ENCODE measurements at places on chromosomes 5 and 9.

- DNase-seq, result no peak
Measured at GRCh38 chr9:286071-286740, 71.5 kb downstream of the DOCK8 start.

DNA sequence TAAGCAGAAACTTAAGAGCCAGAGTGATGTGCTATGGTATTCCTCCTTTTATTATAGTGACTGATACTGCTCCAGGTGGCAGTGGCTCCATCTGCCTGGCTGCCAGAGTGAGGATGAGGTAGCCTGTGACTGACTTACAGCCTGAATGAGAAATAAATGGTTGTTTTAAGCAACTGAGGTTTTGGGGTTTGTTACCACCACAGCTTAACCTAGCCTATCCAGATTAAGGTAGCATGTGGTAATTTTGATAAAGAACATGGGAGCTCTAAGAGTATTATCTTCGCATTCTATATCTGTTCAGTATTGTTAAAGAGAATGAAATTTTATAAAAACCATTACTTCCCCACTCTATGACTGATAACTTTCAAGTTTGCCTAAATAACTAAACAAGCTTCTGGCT is 39.0 kb downstream of the GOLPH3 start:
- no peak for DNase-seq

DNA sequence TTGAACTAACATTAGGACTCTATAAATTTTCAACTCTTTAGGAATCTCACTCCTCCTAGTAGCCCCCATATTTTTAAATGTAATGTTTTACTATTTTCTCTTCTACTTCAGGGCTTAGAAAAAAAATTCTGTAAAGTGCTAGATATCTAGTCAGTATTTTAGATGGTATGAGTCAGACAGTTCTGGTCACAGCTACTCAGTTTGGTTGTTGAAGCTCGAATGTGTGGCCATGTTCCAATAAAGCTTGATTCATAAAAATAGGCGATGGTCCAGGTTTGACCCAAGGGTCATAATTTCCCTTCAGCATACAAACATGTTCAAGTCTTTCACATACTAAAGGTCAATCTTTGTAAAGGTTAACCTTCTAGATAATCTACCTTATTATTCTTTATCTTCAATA is 566.0 kb upstream of the CDH18 start:
- DNase-seq, result no peak

- no peak for DNase-seq
Measured at GRCh38 chr5:108814551-108814950, 66.9 kb downstream of the FER start.

- DNase-seq, result no peak
Measured at GRCh38 chr9:126587187-126588185, 26.2 kb upstream of the LMX1B start.

DNA sequence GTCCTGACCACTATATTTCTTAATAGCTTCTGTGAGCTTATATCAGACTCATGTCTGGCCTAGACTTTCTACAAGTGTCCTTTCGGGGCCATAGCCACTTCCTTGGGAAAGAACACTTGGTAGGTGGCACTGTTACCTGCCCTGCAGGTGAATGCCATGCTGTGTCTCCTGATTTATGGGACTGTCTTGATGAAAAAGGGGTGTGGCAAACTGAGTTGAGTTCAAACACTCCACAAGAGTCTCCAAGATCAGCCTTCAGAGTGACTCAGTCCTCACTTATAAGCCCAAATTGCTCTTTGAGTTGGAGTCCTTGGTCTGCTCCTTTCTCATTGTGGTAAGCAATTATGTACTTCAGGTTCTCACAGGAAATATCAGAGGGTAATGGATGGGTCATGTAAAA is 9.9 kb upstream of the ANKHD1 start:
- no peak for DNase-seq

- peak; percentile 11 for DNase-seq
Measured at GRCh38 chr9:76658510-76659231, 105.6 kb upstream of the PCA3 start.

- DNase-seq, result no peak
Measured at GRCh38 chr9:6899274-6899673, 141.5 kb downstream of the KDM4C start.

DNA sequence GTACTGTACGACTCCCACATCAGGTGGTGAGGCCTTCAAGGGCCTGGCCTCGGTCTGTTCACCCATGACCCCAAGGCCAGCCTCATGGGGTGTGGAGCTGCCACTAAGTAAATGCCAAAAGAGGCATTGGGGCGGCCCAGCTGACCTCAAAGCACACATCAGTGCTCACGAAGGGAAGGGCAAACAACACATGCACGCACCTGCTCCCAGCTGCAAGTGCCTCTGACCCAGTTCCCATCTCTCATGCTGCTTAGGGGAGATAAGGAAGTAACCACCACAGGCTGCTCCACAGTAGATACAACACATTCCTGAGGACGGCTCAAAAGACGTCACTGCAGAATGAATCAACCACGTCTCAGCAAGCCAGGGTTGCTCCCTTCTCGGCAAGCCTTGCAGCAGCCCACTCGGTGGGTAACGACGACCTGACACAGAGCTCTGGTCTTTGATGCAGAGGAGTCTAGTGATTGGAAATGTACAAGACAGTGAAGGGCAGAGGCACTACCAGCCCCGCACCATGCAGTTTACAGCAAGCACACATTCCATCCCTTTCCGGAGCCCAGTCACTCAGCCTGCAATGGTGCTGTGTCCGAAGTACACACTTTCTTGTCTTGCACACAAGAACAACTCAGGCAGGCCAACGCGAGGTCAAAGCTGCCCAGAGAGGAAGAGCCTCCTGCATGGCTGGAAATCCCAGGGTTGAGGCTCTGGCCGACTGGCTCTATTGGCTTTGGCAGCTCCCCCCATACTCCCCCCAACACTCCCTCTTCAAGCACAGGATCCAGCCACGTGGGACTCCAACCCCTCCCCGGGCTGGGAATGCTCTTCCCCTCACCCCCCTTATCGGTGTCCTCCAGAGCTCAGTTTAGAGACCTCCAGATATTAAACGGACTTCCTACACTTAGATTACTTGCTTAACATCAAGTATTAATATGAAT is 31.8 kb downstream of the FABP6 start:
- DNase-seq, result no peak

GRCh38 chr5:43313854-43314457 is 744 bp upstream of the HMGCS1 start:
- no peak for DNase-seq

Data from NCI-H1436 (cell line).